ENCODE measurements at places on chromosomes 12 and 14. TPM values are rescaled to one million over a fixed set of nuclear protein-coding genes. Genes with fewer than 3 reads are reported as not detected.

The DYRK2 gene
- total RNA-seq, result 6.2 TPM

The MMP14 gene
- 251 TPM for total RNA-seq

The PLXNC1 gene
- total RNA-seq, result 0.15 TPM

The FAM181A gene
- not detected for total RNA-seq

The IQSEC3 gene
- total RNA-seq, result under 0.01 TPM

The AQP2 gene
- not detected for total RNA-seq

The ACOT4 gene
- total RNA-seq, result 0.61 TPM

The MTRFR gene
- total RNA-seq, result 8.8 TPM

The FGF6 gene
- total RNA-seq, result not detected

The LLPH gene
- 3.9 TPM for total RNA-seq

The AQP6 gene
- total RNA-seq, result under 0.01 TPM

The FAM90A1 gene
- 0.15 TPM for total RNA-seq

The REP15 gene
- total RNA-seq, result 0.97 TPM

The RHEBL1 gene
- 1.6 TPM for total RNA-seq

The SALL2 gene
- 1.2 TPM for total RNA-seq

The FOXA1 gene
- total RNA-seq, result 0.91 TPM

The ENDOU gene
- not detected for total RNA-seq

The RPL10L gene
- not detected for total RNA-seq

The STON2 gene
- 0.32 TPM for total RNA-seq

The ANO2 gene
- total RNA-seq, result 16.2 TPM

The TAS2R30 gene
- total RNA-seq, result 4.9 TPM

The MYO1H gene
- total RNA-seq, result not detected

The KIF26A gene
- 4.4 TPM for total RNA-seq

The TSPAN8 gene
- total RNA-seq, result 5.8 TPM

The ADCY6 gene
- total RNA-seq, result 27.8 TPM

The PLCZ1 gene
- total RNA-seq, result under 0.01 TPM

The PELI2 gene
- 8.2 TPM for total RNA-seq

The C14orf180 gene
- not detected for total RNA-seq

The KRT72 gene
- total RNA-seq, result not detected

The SYCP3 gene
- total RNA-seq, result 0.30 TPM

The ARHGDIB gene
- total RNA-seq, result 199 TPM

The NKX2-1 gene
- total RNA-seq, result not detected

The GPR68 gene
- 0.61 TPM for total RNA-seq

The ADAMTS20 gene
- total RNA-seq, result not detected

The PPP1R36 gene
- total RNA-seq, result 0.32 TPM
